ENCODE measurements at places on chromosomes 12 and 14.
A peak's percentile ranks its signal among the peaks of the same experiment; 100 is the strongest.

- no peak overlapping the region for H3K4me3 ChIP-seq
- peaks cover 5% of the 10 kb centered on the region for H3K4me1 ChIP-seq
- DNase-seq: no peak
Observed at GRCh38 chr14:63933110-63933509, 80.3 kb downstream of the SYNE2 start.

DNA sequence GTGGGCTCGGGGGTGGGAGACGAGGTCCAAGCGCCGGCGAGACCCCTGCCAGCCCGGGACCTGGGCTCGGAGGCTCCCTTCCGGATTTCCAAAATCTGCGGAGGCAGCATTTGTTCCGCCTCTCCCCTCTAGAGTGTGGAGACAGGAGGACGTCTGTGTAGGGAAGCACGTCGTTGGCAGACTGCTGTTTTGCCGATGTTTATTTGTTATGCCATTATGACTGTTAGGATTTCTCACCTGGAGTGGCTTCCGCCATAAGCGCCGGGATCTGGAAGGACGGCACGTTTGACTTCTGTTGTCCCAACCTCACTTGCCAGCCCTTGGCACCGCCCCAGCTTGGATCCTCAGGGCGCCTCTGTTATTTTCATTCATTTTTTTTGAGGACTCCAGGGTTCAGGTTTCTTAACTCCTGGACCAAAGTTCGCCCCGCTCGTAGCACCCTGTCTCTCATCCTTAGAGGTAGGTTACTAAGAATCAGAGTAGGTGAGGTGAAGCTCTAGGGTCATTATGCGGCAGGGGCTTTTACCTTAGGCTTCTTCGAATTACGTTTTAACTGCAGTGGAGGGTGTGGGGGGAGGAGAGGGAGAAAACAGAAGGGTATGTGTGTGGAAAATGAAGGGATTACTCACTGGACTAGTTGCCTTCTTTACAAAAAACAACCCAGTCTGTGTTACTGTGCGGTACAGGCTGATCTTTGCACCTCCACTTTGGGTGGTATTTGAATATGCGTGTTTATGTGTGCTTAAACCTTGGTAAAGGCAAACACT, 547 bp upstream of the PYGL start:
- H3K27ac ChIP-seq: peak overlapping the region; percentile 80
- peaks cover 29% of the 10 kb centered on the region for H3K27me3 ChIP-seq
- peaks cover 10% of the 10 kb centered on the region for H3K4me1 ChIP-seq
- H3K4me3 ChIP-seq: peak overlapping the region; percentile 88
- H3K36me3 ChIP-seq: peaks cover 2% of the 10 kb centered on the region

GRCh38 chr12:45543887-45544286, 185.6 kb upstream of the ARID2 start:
- H3K27ac ChIP-seq: peak overlapping the region; percentile 47
- peaks cover 3% of the 10 kb centered on the region for H3K27me3 ChIP-seq
- no peaks in the 10 kb centered on the region for H3K4me1 ChIP-seq

DNA sequence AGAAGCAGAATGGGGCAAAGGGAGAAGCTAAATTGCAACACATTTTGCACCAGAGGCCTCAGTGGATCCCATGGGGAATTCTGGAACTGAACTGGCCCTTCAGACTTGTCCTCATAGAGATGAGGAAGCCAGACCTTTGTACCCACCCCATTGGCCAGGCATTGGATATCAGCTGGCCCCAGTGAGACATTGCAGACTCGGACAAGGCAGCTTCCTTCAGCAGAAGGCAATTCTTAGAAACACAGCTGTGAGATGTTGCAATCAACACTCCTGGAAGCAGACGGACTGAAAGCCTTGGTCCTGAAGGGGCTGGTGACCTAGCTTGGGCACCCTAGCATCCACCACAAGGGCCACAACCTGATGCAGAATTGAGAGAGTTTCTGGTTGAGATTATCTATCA, 218.1 kb downstream of the MSRB3 start:
- no peaks in the 10 kb centered on the region for H3K27me3 ChIP-seq
- no peaks in the 10 kb centered on the region for H3K4me1 ChIP-seq
- no peaks in the 10 kb centered on the region for H3K36me3 ChIP-seq
- H3K27ac ChIP-seq: no peak overlapping the region
- DNase-seq: no peak

DNA sequence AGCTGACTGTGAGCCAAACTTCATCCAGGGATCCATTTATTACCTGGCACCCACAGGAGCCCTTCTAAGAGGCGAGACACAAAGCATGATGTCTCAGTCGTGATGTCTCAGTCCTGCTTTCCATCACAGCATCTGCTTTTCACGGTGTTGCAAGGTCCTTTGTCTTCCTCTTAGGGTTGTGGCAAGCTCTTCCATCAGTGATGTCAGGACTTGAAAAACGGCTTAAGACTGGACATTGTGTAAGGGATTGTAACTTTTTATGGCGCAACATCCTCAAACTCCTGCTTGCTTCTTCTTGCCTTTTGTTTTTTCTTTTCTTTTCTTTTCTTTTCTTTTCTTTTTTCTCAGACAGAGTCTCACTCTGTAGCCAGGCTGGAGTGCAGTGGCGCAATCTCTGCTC, 586.5 kb upstream of the TMEM132C start:
- no peaks in the 10 kb centered on the region for H3K36me3 ChIP-seq
- no peak overlapping the region for H3K27ac ChIP-seq
- H3K4me1 ChIP-seq: no peaks in the 10 kb centered on the region

- H3K27ac ChIP-seq: no peak overlapping the region
- no peaks in the 10 kb centered on the region for H3K27me3 ChIP-seq
Observed at GRCh38 chr14:87407344-87407743, 585.6 kb downstream of the GALC start.

GRCh38 chr14:69673578-69674305, 62.3 kb downstream of the SUSD6 start:
- H3K4me3 ChIP-seq: peak overlapping the region; percentile 62
- peaks cover 84% of the 10 kb centered on the region for H3K4me1 ChIP-seq
- no peaks in the 10 kb centered on the region for H3K27me3 ChIP-seq
- peak overlapping the region; percentile 90 for H3K27ac ChIP-seq
- peaks cover 31% of the 10 kb centered on the region for H3K36me3 ChIP-seq

DNA sequence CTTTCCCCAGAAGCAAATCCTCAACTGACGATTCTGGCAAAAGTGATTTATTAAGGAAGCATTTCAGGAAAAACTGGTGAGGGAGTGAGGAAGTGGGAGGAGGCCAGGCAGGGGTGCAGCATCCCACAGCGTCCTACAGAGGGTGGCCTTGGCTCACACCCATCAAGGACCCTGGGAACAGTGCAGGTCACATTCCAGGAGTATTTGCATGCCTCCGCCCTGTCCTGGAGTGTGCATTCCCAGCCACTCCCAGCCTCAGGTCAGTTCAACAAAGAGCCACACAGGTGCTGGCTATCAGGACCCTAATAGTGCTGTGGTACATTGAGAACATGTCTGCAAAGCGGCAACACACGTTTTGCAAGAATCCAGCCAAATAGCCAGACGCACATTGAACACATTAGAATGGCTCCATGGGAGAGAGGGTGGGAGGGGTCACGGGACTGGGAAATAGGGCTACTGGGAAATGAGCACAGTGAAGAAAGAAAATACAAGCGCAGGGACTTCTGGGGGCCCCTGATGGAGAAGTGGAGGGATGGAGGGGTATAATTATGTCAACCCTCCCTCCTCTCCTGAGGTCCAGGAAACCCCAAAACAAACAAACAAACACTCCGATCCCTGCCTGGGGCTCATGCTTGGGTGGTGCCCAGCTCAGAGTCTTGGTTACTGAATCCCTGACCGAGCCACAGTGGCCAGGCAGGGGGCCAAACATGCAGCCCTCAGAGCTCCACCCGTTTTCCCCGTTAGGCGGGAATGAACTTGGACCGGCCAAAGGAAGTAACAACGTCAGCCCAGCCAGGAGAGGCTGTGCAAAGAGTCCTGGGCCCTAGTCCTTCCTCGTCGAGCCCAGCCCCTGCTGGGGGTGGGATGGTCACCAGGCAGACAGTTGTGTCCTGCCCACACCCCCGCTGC, 36.5 kb downstream of the CMKLR1 start:
- DNase-seq: no peak
- H3K36me3 ChIP-seq: no peaks in the 10 kb centered on the region
- H3K4me3 ChIP-seq: no peak overlapping the region
- peaks cover 46% of the 10 kb centered on the region for H3K27me3 ChIP-seq

DNA sequence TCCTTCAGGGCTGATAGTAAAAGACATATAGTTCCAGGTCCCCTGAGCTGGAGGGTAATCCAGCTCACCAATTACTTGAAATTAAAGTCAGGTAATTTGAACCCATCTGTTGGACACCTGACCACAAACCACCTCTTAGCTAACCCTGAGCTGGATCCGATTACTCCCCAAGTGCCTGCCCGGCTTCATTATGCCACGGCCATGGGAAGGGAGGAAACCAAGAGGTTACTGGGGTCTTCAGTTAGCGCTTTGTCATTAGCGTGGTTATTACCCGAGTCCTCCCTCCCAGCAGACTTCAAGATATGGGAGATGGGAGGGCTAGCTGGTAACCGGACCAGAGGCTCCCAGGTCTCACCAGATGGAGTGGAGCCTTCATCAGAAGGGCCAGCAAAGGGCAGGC, 1071.4 kb downstream of the BCL11B start:
- H3K4me3 ChIP-seq: no peak overlapping the region
- H3K27ac ChIP-seq: no peak overlapping the region
- H3K36me3 ChIP-seq: no peaks in the 10 kb centered on the region
- DNase-seq: no peak
- H3K27me3 ChIP-seq: peaks cover 6% of the 10 kb centered on the region
- no peaks in the 10 kb centered on the region for H3K4me1 ChIP-seq

DNA sequence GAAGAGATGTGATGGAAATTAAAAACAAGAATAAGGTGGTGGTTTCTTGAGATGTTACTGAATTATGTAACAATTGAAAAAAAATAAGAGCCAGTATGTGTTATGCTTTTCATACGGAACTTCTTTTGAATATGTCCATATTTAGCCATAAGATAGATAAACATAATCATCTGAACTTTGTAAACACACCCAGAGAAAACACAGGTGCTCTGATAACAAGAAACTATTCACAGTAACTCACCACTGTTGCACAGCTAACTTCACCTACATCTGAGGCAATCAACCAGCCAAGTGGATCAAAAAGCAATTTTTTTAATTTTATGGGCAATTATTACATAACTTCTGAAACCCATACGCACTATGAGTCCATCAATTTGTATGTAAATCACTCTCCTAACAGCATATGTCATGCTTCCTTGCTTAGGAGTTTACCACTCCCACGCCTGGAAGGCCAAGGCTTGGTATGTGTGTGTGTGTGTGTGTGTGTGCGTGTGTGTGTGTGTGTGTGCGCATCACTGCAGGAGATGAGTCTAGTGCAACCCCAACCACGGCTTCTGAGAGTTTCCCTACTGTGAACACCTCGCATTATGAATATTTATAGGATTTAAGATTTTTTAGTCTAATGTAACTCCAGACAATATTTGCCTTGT, 443.4 kb downstream of the BCAT1 start:
- no peaks in the 10 kb centered on the region for H3K27me3 ChIP-seq
- no peak overlapping the region for H3K27ac ChIP-seq
- H3K4me1 ChIP-seq: no peaks in the 10 kb centered on the region
- no peak overlapping the region for H3K4me3 ChIP-seq

DNA sequence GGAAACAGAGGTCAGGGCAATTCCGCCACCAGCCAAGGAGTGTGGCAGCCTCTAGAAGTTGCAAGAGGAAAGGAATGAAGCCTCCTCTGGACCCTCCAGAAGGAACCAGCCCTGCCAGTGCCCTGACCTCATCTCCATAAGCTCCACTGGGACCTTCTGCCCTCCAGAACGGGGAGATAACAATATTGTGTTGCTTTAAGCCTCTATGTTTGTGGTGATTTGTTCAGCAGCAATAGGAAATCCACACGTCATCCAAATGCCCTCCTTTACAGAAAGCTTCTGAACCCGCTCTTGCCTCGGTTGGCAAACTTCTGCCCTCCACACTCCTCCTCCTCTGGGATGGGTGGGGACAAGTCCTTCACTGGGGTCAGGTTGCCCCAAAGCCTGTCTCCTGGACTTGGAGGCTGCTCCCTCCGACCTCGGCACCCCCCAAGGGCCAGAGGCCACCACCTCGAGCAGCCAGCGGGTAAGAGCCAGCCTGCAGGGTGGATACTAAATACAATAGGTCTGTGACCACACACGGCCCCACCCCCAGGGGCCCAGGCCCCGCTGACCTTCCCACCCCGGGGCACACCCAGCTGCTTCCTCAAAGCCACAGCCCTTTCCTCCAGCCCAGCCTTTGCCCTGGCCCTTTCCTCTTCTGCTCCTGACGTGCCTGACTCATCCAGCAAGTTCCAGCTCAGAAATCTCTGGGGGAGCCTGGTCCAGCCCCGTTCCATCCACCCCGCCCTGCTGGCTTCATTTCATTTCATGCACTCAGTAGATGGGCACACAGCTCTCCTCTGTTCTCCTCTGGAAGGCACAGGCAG, 58.7 kb upstream of the NCOR2 start:
- H3K27ac ChIP-seq: no peak overlapping the region
- no peak for DNase-seq
- H3K4me3 ChIP-seq: no peak overlapping the region
- no peaks in the 10 kb centered on the region for H3K36me3 ChIP-seq
- peaks cover 4% of the 10 kb centered on the region for H3K27me3 ChIP-seq

GRCh38 chr12:127270193-127270592, 996.8 kb upstream of the TMEM132C start:
- no peaks in the 10 kb centered on the region for H3K36me3 ChIP-seq
- H3K4me3 ChIP-seq: no peak overlapping the region
- DNase-seq: no peak
- no peak overlapping the region for H3K27ac ChIP-seq
- H3K4me1 ChIP-seq: no peaks in the 10 kb centered on the region
- no peaks in the 10 kb centered on the region for H3K27me3 ChIP-seq

DNA sequence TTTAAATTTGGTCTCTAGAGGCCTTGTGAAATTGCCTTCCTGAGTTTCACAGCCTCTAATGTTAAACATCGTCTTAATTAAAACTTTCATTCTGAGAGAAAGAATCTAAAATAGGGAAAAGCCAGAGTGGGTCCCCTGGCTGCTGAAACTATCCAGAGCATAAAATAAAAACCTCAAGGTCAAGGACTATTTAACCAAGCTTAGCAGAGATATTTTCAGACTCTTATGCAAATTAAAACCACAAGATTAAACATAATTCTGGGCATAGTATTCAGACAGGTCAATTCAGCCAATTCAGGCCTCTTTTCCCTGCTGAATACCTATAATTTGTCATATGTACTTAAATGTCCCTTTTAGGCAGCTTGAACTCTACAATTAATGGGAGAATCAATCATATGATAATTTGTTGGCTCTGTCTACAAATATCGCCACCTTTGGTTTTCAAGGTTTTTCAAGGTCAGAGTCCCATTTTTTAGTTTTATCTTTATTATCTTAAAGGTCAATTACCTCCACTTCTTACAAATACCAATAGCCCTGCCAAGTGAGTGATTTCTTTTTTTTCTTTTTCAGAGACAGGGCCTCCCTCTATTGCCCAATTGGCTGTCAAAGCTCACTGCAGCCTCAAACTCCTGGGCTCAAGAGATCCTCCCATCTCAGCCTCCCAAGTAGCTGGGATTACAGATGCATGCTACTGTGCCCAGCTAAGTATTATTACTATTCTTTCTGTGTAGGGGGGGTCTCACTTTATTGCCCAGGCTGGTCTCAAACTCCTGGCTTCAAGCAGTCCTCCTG, 257.1 kb downstream of the PHLDA1 start:
- H3K27me3 ChIP-seq: no peaks in the 10 kb centered on the region
- H3K4me3 ChIP-seq: no peak overlapping the region
